ENCODE measurements at places on chromosomes 12 and 14.

- no peak for DNase-seq
Observed at GRCh38 chr14:68703093-68703492, 89.8 kb downstream of the ZFP36L1 start.

DNA sequence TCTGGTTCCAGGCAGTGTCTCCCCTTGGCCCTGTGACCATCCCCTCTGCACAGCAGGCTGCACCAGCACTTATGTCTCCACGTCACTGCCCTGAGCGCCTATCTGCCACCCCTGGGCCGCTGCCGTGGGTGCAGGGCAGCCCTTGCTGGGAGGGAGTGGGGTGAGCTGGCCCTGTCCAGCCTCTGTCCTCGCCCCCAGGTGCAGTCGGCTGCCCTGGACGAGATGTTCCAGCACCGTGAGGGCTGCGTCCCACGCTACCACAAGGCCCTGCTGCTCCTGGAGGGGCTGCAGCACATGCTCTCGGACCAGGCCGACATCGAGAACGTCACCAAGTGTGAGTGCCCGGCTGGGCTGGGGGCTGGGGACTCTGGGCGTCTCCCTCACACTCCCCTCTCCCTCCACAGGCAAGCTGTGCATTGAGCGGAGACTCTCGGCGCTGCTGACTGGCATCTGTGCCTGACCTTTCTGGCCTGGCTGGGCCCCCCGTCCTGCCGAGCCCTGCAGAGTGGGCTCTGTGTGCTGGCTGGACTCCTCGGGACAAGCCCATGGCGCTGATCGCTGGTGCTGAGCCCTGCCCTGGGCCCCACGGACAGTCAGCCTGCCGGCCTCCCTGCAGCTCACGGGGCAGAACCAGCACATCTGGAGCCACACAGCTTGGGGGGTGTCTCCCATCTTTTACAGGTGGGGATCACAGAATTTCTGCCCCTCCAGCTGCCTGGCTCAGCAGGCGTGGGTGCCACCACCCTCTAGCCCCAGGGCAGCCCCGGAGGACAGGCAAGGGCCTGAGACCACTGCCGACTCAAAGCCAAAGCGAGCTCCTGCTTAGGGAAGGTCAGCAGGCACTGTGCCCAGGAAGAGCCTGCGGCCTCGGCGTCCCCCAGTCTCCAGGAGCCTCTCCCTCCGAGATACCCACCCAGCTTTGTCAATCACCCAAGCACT is 7.9 kb upstream of the PUS1 start:
- DNase-seq = no peak

DNA sequence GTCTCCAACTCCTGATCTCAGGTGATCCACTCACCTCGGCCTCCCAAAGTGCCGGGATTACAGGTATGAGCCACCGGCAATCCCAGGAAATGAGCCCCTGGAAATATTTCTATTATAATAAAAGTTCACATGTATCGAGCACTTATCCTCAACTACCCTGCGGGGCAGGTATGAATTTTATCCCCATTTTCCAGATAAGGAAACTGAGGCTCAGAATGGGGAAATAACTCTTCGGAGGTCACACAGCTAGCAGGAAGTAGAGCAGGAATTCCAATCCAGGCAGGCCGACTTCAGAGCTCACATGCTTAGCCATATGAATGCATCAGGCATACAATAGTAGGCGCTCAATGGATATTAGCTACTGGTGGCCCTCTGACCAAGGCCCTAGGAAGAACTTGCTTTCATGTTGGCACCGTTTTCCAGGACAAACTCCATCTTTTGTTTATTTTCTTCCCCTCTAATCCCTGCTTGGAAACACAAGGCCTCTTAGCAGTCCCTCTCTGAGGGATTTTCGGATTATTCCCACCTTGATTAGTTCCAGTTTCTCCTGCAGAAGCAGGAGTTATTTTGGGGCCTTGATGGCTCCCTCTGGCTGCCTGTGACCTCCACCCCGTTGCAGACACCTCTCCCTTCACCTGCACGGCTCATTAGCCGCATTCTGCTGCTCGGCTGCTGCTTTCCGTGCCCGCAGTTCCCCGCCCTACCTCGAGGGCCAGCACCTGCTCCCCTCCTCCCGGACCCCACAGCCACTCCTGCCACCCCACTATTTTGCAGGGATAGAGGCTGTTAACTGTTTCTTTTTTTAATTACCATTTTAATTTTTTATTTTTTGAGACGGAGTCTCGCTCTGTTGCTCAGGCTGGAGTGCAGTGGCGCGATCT is 18.7 kb upstream of the POP5 start:
- no peak for DNase-seq

DNA sequence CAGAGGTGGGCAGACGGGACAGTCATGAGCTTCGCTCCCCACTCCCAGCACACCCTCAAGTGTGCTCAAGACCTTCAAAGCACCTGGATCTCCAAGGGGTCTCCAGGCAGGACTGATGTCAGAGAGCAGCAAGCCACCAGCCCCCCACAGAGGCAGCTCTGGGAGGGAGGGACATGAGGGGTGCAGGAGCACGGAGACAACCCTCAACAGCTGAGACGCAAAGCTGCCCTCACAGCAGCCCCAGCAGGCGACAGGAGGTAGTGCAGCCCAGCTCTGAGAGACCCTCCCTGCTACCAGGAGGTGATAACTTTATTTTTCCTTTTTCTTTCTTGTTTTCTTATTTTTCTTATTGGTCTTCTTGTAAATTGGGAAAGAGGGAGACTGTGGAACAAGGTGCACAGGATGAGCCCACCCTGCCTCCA is 17.9 kb downstream of the SIVA1 start:
- DNase-seq = no peak

GRCh38 chr14:31960039-31960438 is 117.1 kb upstream of the ARHGAP5 start:
- no peak for DNase-seq

DNA sequence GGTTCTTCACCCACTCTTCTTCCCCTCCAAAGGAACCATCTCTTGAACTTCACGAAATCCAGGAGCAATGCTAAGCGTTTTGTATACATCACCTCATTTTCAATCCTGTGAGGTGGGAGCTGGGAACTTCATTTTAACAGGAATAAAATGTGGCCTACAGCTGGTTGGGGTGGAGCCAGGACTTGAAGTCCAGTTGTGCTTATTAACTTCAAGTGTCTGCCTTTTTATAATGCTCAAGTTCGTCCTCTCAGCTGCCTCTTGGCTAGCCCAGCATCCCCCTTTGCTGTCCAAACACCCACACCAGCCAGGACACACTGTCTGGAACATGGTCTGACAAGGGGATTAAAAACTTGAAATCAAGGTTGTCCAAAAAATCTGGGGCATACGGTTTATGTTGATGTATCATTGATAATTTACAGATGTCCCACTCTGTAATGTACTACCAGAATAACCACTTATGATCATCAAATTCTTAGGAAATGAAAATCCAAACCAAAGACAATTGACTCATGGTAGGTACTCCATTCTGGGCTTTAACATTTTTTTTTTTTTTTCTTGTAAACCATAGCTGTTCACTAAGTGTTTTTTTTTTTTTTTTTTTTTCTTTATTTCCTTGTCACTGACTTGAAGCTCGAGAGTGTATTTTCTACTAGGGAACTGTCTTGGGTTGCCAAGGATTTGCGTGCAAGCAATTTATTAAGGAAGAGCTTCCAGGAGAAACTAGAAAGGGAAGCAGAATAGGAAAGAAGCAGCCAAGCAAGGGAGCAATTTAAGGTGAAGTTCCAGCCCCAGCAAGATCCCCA is 252.3 kb downstream of the EFCAB11 start:
- no peak for DNase-seq

DNA sequence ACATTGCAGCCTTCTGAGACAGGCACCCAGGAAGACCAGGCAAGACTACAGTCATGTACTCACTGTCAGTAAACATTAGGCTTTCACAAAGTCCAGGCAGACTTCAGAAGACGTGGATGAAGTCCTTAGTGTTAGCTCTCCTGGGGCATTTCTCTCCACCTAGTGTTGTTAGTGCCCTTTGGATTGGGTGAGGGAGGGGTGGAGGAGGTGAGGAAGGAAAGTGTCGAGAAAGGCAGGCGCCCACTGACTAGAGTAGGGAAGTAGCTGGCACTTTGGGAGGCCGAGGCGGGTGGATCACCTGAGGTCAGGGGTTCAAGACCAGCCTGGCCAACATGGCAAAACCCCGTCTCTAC is 20.2 kb downstream of the TMEM229B start:
- DNase-seq = no peak

- DNase-seq = no peak
Observed at GRCh38 chr14:76431538-76431937, 55.6 kb downstream of the ESRRB start.

DNA sequence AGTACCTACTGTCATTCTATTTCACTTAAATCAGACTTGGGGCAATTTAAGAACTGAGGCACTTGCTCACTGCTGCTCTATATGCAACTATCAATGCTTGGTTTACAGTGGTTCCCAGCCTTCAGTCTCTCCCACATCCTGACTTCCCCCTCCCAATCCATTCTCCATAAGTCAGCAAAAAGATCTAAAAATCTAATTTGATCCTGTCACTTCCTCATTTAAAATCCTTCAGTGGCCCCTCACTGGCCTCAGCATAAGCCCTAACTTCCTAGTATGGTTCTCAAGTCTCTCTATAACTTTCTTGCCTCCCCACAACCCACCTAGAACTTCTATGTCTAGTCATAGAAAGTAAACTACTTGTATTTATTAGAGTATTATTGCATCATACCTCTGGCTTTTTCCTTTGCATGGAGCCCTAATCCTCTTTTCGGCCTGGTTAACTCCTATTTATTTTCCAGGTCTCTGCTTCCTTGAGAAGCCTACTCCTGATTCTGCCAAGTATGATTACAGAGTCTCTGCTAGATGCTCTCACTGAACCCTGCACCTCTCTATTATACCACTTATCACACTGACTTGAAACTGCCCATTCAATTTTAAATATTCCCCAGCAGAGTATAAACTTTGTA is 130.6 kb downstream of the RALGAPA1 start:
- DNase-seq = no peak

DNA sequence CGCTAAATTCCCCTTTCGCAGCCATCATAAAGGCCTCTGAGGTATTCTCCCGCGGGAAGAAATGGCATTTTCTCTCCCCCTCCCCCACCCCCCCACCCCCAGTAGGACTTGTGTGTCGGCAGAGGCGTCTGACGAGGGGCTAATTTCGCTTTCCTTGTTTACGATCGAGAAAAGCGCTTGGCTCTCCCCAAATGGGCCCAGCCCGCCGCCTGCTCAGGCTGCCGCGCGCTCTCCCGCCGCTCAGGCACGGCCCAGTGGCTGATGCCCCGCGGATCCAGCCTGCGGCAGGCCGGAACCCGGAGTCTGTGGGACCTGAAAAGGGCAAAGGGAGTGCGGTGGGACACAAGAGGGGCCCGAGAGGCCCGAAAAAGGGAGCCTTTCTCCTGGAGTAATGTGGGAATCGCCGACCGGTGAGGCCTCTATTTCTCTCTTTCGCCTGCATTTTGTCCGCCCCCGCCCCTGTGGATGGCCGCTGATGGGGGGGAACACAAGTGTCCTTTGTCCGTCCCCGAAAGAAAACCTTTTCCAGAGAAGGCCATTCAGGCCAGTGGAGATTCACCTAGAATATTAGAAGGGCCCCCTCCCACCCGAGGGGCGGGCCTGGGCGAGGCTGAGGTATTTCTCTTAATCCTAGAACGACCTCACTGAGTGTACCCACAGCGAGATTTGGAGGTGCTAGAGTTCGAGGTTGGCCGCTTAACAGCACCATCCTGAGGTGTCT is 9.0 kb upstream of the HOXC6 start:
- no peak for DNase-seq

- no peak for DNase-seq
Observed at GRCh38 chr12:44544018-44544417, 332.1 kb downstream of the NELL2 start.

- no peak for DNase-seq
Observed at GRCh38 chr12:45944771-45945170, 45.6 kb downstream of the SCAF11 start.

DNA sequence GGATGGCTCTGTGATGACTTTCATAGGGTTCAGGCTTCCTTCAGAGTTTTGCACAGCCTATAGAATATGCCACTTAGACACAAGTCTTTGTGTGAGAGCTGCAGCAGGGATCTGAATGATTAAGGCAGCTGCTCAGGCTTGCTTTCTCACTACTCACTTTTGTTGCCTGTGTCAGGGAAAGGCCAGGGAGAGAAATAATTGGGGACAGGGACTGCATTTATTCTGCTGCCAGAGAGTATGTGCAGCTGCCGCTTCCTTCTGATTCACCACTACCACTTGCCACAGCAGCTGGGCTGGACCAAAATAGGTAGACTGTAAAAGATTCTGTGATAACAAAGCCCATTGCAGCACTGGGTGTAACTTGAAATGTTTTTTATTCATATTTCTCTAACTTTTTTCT is 49.7 kb downstream of the TRMT5 start:
- no peak for DNase-seq

DNA sequence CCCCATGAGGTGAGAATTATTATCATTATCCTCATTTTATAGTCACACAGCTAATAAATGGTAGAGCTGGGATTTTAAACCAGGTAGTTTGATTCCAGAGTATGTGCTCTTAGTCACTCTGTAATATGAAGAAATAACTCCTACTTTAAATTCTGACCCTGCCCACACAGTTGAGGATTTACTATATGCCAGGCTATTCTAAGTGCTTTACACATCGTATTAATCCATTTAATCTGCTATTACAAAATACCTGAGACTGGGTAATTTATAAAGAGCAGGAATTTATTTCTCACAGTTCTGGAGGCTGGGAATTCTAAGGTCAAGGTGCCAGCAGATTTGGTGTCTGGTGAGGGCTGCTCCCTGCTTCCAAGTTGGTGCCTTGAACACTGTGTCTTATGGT is 19.6 kb upstream of the WIF1 start:
- DNase-seq = no peak

DNA sequence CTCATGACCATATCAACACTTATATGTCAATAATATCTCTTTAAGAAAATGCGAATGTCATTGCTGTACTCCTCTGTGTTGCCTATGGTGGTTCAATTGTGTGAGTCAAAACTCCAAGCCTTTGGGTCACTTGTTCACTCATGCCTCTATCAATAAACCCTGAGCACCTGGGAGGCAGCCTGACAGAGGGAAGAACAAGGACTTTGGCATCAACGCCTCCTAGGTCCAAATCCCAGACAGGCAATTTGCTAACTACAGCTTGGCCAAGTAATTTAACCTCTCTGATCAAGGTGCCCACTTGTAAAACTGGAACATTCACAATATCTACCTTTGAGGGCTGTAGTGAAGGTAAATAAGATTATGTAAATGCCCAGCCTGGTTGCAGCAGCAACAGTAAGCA is 137.8 kb downstream of the SAMD4A start:
- DNase-seq = no peak

- DNase-seq = no peak
Observed at GRCh38 chr12:78918268-78918667, 53.7 kb downstream of the SYT1 start.

GRCh38 chr14:20412411-20412810 is 890 bp downstream of the TEP1 start:
- no peak for DNase-seq

Data from activated T-cell treated with anti-CD3 and anti-CD28 coated beads for 24 hours (primary cell).